T-helper 22 cell (primary cell): ENCODE measurements at places on chromosomes 6 and 20.

DNA sequence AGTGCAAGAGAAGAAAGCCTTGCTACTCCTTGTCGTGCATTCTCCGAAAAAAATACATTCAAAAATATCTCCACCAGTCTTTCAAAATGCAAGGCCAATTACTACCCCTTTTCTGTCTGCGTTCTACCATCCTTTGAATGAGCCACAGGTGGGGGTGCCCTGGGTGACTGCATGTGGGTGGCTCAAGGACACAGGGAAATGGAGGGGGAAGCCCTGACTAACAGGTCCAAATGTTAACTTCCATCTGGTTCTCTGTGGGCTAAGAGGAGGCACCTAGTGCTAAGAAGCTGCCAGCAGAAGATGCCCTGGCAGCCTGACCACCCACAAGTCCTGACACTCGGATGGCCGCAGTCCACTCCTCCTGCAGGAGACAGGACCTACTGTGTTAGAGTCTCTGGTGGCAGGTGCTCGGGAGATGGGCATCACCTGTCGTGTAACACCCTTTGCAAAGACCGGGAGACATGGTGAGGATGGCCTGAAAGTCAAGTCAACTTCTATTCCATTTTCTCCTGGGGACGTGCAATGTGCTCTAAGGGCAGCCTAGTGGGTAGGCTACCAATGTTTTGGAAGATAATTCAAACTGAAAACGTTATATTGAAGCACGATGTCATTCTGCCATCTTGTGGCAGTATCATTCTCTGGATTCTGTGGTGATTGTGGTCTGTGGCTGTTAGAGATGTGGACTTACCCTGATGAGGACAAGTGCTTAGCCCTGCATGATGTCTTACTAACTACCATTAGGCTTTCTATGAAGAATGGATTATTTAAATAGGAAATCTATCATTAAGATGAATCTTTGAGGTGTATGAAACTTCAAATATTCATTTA lies 27.4 kb upstream of the IGF2R start:
- DNase-seq, result no peak

- DNase-seq, result no peak
These were observed 315.1 kb downstream of the THBS2 start for GRCh38 chr6:168938546-168938945.

GRCh38 chr6:44522871-44523270 lies 135.4 kb downstream of the CDC5L start:
- no peak for DNase-seq

- no peak for DNase-seq
These were observed 36.7 kb downstream of the MAN1A1 start for GRCh38 chr6:119312875-119313338.
